Stimulated activated CD4-positive, alpha-beta T cell treated with anti-CD3 and anti-CD28 coated beads, TNF-alpha, amount 100 ng/mL, for 4 hours (primary cell): ENCODE measurements at places on chromosomes 7 and 10.
A peak's percentile ranks its signal among the peaks of the same experiment; 100 is the strongest.

- DNase-seq: no peak
These were observed 24.0 kb upstream of the KMT2C start for GRCh38 chr7:152459724-152460251.

GRCh38 chr7:143229054-143229790 lies 7.4 kb downstream of the TAS2R40 start:
- no peak for DNase-seq

GRCh38 chr10:30984563-30985328 lies 46.9 kb downstream of the ZNF438 start:
- no peak for DNase-seq

GRCh38 chr7:151345576-151346469 lies 4.2 kb downstream of the NUB1 start:
- DNase-seq: no peak

DNA sequence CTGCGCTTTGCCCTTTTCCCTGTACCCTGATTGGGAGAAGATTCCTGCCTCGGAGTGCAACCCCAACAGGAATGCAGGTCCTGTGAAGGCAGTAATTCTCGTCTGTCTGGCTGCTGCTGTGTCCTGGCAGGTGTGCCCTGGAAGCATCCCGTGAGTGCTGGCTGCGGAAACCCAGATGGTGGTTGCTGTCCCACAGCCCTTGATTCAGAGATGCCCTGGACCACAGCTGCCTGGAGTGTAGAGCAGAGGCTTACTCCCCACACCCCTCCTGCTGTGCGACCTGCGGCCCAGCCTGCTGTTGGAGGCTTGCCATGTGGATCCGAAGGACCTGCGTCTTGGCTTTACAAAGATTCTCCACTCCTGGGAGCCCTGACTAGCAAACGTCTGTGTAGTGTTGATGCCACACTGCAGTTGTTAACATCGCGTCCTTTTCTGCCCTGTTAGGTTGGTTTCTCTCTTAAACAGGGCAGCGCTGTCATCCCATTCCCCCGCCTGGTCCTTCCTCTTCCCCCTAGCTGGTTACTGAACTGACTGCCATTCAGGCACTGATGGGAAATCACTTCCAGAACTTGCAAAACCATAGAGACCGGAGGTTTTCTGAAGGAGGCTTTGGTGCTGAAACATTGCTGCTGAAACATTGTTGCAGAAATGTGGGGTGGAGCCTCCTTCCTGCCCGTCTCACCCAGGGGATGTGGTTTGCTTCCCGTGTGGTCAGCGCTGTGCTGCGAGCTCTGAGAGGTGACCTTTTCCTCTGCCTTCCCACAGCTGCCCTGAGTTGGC lies 53.3 kb downstream of the DNAJB6 start:
- DNase-seq: no peak

DNA sequence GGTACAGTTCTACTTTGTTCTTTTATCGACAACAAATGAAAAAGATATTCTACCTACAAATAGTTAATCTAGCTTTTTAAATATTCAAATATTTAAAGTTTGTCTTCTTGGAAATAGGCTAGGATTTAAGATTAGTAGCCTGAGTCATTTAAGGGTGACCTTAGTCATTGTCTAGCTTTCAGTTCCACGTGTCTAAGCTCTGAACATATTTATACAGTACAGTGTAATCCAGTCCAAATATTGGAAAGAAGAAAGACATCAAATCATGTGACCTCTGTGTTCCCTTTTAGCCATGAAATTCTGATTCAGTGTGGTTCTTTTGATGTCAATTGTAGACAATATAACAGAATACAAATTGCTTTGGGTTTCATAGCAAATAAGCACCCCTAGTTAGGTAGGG lies 121.1 kb downstream of the MALRD1 start:
- DNase-seq: no peak

DNA sequence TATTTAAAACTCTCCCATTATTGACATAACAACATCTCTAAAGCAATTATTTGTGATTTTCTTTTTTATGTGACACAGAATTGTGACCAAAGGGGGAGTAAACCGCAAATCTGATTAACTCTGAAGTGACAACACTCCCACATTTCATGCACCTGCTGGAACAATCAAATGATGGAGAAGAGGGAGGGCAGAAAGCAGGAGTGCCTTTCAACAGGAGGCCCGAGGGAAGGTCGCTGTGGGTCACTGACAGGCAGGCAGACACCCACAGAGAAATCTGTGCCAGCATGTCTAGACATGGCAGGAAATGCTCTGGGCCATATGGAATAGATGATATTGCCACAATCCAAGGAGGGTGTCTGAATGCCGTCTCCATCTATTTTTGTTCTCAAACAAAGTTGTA lies 247.3 kb downstream of the DOCK4 start:
- DNase-seq: no peak

DNA sequence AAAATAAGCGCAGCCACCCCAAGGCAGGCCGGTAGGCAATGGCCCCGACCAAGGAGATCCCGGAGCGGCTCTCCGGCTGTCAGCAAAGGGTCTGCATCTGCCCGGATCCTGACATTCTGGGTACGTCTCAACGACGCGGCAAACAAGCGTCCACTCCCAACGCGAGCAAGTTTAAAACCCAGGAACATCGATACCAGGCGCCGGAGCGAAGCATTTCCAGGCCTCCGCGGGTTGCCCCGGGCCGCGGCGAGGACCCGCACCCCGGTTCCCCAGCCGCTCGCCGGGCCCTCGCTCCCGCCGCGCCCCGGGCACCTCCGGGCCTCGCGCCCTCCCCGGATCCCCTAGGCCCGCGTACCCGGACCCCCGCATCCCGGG lies 453 bp downstream of the URGCP start:
- DNase-seq: peak; percentile 22

- DNase-seq: no peak
These were observed 61.7 kb downstream of the AUTS2 start for GRCh38 chr7:69659983-69660382.

- DNase-seq: no peak
These were observed 25.4 kb downstream of the CYP2C9 start for GRCh38 chr10:94963901-94964300.

GRCh38 chr10:130341356-130341755 lies 205.2 kb downstream of the GLRX3 start:
- no peak for DNase-seq

- DNase-seq: no peak
These were observed 6.8 kb upstream of the CLDN4 start for GRCh38 chr7:73823873-73824592.

DNA sequence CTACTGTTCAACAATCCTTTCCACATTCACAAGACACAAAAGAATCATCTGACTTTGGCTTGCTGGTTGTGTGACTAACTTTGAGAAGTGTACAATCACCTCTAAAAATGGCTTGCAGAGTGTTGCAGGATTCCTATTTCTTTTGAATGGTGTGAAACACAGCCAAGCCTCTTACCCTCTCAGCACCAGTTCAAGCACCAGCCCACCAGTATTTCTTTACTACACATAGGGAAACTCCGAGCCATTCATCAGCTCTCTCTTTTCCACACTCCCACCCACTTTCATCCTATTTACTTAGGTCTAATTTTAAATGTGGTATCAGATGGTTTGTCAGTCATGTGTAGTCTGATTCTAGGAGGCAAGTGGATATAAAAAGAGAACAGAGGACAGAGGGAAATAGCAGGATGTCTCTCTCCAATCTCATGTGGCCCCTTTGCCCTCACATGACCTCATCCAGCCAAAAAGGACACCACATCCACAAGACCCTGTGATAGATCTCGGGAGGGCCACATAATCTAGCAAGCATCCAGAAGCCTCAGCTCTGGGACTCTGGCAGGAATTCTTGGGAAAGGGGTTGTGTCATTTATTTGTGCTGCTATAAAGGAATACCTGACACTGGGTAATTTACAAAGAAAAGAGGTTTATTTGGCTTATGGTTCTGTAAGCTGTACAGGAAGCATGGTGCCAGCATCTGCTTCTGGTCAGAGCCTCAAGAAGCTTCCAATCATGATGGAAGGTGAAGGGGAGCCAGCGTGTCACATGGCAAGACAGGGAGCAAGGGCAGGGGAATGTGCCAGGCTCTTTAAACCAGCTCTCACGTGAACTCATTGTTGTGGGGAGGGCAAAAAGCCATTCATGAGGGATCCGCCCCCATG lies 66.8 kb upstream of the NEBL start:
- DNase-seq: no peak

DNA sequence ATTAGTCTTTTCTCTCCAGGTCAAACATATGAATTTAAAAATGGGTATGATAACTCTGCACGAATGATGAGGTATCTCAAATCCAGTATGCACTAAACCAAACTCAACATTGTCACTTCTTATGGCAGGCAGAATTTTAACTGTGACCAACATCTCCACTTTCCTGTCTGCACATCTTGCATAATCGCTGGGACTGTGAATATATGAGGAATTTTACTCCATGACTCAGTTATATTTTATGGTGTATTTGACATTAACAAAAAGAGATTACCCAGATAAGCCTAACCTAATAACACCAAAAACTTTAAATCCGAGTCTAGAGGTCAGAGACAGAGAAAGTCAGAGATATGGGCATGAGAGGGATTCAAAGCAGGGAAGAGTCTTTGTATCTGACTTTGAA lies 454.5 kb upstream of the SEMA3D start:
- DNase-seq: no peak

DNA sequence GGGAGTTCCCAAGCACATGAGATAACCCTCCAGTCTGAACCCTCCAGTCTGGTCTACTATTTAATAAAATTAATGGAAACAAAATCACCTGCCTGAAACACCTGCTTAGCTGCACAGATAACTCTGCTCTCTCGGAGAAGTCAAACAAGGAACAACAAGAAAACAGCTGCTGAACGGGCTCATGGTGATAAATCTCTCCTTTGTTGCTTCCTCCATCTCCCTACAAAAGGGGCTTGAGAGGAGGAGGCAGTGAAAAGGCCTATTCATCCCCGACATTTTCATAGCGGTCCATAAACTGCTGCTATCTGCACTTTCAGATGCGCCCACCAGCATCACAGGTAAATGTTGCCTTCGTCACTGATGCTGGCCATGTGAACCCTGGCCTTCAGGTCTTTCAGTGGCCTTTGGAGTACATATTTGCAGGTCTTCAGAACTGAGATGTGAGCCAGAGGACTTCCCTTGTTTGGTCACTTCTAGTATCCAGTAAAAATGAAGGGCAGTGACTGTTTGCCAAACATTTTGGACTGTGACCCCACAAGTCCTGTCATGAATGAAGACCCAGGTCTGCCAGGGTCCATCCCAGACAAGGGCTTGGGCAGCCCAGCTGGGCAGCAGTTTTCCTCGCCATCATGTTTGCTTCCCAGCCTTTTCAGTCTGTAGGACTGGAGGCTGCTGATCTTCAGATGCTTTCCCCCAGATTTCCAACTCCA lies 15.9 kb downstream of the FKBP6 start:
- no peak for DNase-seq

DNA sequence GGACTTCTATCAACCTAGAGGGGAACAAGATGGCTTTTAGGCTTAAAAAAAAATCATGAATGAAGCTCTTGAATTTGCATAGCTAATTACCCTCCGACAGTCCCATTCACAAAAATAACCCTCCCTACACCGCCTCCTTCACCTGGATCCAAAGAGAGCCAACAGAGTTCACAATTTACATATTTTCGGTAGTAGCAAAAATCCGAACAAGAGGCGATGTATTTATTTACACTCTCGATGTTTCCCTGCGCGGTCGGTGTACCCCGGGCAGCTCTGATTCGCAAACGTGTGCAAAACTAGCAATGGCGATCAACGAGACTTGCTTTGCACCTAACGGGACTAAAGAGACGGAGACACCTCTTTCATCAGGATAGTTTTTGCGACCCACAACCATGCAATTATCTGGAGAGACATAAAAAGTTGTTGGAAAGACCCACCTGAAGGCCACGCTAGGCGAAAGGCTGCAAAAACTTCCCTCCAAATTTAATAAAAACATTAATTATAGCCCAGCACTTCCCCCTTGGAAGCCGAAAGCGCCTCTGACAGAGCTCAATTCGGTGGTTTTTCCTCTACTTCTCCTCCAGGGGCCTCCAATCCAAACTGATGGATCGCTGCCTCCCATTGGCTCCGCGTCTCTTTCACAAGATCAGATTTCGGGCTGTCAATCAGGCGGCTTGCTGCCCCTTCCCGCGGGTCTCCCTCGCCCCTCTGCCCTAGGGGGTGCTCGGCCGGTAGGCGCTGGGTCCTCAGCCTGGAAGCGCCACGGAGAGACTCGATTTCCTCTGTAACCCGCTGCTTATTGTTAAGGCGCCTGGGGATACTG lies at the start of gene ETV1:
ETV1 (minus strand) TSS at position 541 of the 823 bp plus-strand sequence. CDS start 614 bp downstream, outside the sequence.
- no peak for DNase-seq

DNA sequence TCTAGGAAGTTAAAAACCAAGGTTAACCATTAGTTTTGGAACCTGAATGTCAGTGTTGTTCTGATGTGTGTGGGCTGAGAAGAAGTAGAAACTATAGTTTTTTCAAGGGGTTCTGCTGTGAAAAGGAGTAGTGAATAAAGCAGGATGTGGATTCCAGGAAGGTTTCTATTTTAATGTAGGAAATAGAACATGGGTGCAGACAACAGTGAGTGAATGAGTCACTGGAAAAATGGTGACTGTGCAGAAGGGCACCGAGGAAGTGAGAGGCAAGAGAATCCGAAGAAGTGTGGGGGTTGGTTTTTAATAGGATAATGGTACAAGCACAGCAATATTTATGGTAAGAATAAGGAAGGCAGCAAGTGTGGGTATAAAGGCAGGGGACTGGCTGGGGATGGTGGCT lies 120.4 kb downstream of the ARHGAP21 start:
- DNase-seq: no peak

GRCh38 chr7:149284850-149285585 lies 23.0 kb downstream of the ZNF783 start:
- DNase-seq: peak; percentile 97

DNA sequence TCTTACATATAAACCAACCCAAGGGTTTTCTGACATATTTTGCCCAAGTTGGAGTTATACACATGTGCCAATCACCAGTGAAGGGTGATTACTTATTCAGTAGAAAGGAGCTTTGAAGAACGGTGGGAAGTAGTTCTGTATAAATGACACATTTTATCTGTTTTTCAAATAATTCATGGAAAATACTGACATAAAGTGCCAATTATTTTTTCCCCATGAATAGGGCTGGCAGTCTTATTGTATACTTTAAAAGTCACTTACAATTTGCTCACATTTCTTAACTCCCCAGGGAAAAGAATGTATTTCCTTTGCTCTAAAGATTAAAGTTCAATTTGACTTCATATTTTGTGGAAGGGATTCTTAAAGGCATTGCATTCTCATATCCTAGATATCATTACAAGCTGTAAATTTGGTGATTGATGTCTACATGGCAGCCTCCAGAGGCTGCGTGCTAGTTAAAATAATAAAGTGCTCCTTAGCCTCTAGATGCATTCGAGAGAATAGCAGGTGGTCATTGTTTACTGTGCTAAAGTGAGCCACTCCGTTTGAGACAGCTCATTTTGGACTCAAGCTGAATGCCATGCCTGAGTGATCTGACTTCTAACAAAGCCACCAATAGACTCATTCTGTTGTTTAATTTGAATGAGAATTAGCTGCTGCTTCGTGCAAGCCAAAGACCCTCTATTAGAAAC lies 148.8 kb upstream of the NRP1 start:
- no peak for DNase-seq
